Osteocyte (in vitro differentiated cells): ENCODE measurements at places on chromosomes 11 and 22. TPM values are rescaled to one million over a fixed set of nuclear protein-coding genes. Genes with fewer than 3 reads are reported as not detected.

HBE1 gene
- total RNA-seq = not detected in 2 replicates

TREH gene
- not detected in 2 replicates for total RNA-seq

DNA sequence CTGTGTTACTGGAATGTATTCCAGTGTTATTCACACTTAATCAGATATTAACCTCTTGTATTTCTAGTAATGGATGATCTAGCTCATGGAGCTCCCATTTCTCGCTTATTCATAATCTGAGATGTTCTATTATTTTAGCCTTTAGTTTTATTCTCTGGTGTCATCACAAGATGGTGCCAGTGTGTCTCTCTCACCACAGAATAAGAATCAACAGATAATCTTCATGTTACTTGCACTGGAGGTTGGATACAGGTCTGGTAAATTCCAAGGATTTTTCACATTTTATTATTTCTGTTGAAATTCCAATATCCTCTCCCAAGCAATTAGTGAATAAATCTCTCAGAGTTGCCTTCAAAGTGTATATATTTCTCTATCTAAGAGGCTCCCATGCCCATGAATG, 74.6 kb downstream of the CASP12 start:
- no peak for DNase-seq

- no peak for DNase-seq
These were observed 38.9 kb downstream of the MS4A2 start for GRCh38 chr11:60127311-60127811.

DNA sequence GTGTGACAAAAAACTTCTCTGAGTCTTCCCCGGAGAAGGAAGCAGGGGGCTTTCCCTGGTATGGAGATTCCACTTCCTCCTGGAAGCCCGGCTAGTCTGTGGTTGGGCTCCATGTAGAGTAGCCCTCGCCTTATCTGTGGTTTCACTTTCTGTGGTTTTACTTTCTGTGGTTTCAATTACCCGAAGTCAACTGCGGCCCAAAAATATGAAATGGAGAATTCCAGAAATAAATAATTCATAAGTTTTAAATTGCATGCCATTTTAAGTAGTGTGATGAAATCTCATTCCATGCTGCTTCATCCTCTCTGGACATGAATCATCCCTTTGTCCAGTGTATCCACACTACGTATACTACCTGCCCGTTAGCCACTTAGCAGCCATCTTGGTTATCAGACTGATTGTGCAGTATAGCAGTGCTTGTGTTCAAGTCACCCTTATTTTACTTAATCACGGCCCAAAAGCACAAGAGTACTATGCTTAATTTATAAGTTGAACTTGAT, 275.0 kb upstream of the SESN3 start:
- DNase-seq = no peak

DNA sequence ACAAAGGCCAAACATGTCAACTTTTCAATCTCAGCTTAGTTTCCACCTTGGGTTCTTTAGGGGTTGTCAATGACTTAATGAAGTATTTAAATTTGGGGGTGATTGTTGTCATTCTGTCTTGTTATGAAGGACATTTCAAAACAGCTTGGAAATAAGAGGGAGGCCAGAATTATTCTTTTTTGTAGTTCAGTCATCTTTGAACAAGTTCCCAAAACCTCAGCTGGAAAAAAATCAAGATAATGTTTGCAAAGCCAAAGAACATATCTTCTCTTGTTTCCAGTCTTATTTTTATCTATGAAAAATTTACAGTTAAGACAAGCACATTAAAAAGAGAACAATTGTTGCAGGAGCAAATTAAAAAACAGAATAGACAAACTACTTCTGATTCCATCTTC, 612.8 kb downstream of the INSC start:
- no peak for DNase-seq

DNA sequence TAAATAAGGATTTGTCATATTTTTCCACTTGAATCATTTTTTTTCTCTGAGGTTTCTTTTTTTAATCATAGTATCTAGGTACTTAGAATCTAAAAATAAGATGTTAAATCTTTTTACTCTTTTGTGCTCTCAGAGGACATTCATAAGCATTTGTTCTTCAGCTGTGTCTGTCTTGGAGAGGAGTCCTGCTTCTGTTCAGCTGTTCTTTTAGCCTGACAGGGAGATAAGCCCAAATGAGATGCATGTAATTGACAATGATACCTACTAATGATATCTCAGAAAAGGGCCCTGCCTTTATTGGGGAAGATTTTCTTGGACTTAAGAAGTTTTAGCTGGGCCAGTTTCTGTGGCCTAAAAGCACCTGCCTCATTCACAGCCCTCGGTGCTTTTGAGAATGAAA, 156.9 kb downstream of the NCAM1 start:
- no peak for DNase-seq

DNA sequence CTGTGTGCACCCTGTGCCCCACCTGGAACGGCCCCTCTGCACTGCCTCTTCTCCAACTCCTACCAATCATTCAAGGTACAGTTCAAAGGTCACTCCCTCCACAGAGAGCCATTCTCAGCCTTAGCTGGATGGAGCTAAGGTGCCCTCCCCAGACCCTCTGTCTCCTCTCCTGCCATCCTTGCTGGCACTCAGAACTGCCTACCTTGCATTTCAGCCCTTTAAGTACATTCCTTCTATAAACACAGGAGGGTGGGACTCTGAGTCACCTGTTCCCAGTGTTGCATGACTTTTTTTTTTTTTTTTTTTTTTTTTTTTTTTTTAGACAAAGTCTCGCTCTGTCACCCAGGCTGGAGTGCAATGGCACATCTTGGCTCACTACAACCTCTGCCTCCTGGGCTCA, 8.6 kb downstream of the TTLL1 start:
- no peak for DNase-seq

GRM5 gene
- total RNA-seq = 0.21 TPM in 1 of 2 replicates, not detected in the other

DNA sequence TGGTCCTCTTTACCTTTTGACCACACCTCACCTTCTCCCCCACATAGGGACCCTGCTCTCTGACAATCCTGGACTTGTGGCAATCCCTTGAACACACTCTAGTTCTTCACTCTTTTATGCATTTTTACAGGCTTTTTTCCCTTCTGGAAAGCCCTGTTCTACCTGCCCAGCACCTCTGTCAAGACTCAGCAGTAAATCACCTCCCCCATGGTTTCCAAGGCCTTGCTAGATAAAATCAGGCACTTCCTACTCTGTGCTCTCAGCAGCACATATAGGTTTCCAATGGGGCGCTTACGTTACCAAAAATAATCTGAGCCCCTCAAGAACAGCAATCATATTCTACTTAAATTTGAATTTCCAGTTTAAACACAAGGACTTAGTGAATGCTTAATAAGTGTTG, 53.9 kb downstream of the ETS1 start:
- DNase-seq = no peak

DNA sequence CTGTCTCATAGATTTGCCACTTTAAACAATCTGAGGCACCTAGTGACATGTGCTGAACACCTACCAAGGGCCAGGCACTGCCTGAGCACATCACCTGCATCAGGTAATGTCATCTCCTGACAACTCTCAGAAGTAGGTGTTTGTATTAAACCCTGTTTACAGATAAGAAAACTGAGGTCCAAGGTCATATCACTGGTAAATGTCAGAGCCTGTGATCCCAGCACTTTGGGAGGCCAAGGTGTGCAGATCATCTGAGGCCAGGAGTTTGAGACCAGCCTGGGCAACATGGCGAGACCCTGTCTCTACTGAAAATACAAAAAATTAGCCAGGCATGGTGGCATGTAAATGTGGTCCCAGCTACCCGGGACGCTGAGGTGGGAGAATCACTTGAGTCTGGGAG, 39.1 kb upstream of the ACCSL start:
- peak; percentile 27 for DNase-seq

IMMP1L gene
- 19.8 and 26.5 TPM in 2 replicates for total RNA-seq

- DNase-seq = no peak
These were observed 53.3 kb downstream of the CERK start for GRCh38 chr22:46684706-46685105.

- DNase-seq = no peak
These were observed 17.7 kb downstream of the HTR3A start for GRCh38 chr11:113992459-113993110.

DNA sequence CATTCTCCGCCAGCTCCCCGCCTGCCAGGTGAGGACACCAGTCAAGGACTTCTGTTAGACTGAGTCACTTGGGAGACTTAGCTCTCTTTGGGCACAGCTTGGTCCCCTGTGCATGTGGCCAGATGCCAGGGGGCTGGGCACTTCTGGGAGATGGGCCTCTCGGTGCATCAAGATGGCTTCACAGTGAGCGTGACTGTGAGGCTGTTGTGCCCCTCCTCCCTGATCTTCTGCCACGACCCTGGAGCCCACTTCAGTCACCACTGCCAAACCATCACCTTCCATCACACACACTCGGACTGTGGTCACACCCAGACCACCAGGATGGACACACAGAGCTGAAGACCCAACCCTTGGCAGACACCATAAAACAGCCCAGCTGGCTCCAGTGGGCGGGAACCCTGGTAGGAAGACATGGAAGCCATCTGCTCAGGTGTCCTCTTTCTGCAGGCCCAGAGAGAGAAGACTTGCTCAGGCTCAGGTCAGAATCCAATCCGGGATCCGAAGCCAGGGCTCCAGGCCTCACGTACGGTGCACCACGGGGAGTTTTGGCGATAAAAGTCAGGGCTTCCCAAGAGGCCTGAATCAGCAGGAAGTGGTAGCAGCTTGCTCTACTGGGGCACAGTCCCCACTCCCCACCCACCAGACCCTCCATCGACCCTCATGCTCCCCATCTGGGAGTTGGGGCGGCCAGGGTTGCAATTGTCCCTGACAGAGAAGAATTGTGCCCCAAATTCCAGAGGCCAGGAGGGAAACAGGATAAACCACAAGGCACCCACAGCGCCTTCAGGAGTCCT, 29.8 kb upstream of the CD5 start:
- DNase-seq = no peak

DNA sequence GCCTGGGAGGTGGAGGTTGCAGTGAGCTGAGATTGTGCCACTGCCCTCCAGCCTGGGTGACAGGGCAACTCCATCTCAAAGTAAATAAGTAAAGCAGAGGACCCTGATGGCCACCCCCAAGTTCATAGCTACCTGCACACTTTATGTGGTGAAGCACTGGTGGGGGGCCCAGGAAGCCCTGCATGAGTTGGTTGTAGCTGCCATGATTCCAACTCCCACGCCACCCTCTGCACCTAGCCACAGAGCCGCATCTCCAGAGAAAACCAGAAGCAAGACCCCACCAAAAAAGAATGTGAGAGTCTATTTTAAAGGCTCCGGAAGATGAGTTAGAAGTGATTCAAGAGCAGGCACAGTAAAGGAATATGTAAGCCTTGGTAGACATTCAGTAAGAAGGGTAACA, 20.4 kb upstream of the TMA7B start:
- DNase-seq = no peak

SNX32 gene
- 4.0 and 4.1 TPM in 2 replicates for total RNA-seq

GRCh38 chr11:31768749-31769640, 42.1 kb downstream of the PAX6 start:
- no peak for DNase-seq

- no peak for DNase-seq
These were observed 223.7 kb downstream of the DSCAML1 start for GRCh38 chr11:117573326-117573725.

DNA sequence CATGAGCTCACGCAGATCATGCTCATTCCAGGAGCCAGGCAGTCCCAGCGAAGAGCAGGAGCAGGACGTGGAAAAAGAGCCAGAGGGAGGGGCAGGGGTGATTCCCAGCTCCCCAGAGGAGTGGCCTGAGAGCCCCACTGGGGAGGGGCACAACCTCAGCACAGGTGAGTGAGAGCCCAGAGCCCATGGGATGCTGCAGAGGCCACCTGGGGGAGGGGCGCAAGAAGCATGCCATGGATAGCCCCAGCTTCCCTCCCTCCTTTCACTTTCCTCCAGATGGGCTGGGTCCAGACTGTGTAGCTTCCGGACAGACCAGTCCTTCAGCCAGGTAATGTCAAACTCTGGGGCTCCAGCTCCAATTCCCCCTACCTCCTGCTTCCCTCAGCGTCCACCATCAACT, 6.2 kb downstream of the SMTNL1 start:
- DNase-seq = no peak

- no peak for DNase-seq
These were observed 11.4 kb downstream of the BCL9L start for GRCh38 chr11:118914178-118914918.

GAB4 gene
- total RNA-seq = not detected in 2 replicates

DNA sequence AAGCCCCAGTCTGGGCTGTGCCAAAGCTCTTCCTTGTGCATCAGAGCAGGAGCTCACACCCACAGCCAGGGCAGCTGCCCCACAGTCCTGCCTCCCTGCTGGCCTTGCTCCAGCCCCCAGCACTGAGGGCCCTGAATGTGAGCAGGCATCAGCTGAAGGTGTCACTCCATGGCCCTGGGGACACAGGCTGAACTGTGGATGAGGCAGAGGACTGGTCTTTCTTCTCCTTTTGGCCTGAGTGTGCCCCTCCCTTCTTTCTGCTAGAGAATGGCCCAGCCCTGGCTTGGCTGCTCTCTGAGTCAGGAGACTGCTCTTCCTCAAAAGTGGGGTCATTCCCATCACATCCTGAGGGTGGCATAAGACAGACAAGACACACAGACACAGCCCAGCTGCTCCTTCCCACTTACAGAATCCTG, 16.2 kb downstream of the OTOG start:
- no peak for DNase-seq

- no peak for DNase-seq
These were observed 89.7 kb upstream of the PHOX2A start for GRCh38 chr11:72333661-72334060.

DNA sequence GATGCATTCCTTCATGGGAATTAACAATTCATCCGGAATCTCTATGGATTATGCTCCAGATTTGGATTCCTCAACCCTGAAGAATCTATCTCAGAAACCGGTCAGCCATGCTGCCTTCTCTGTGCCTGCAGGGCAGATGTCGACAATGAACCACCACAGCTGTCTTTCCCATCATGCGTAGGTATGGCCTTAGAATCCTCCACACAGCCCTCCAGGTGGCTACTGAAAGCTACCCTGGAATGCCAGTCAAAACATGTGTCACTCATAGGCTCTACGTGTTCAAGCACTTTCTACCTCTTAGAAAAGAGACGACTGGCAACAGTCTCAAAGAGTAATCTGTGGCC, 19.4 kb downstream of the MAML2 start:
- no peak for DNase-seq

GANAB gene
- 366 and 389 TPM in 2 replicates for total RNA-seq

DNA sequence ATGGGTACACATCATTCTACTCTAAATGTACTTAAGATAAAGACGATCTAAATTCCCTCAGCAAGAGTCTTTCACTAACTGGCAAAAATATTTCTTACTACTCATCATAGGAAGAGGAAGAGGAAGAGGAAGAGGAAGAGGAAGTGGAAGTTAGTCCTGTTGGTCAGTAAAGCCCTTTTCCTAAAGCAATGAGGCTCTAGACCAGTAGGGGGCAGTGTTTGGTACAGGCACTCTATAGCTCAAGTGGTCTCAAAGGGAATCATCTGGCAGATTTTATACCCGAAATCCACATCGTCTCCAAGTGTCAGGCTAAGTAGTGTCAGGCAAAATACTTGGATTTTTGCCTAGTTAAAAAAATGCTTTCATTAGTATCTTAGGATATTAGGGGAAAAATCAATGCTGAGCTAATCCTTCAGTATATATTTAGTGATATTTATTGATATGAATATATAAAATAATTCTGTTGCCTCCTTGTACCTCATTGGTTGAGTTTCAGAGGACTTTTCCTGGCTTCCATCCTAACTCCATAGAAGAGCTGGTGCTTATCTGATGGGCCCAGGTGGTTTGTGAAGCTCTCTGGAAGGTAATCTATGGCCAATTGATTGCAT, 7.7 kb downstream of the BLID start:
- DNase-seq = no peak

GRCh38 chr11:103863497-103863896, 172.9 kb upstream of the DDI1 start:
- DNase-seq = no peak
